Stimulated activated CD4-positive, alpha-beta T cell treated with anti-CD3 and anti-CD28 coated beads, TNF-alpha, amount 100 ng/mL, for 24 hours (primary cell): ENCODE measurements at places on chromosomes 5 and 9.

GRCh38 chr9:113349066-113349444, 286 bp upstream of the BSPRY start:
- no peak for DNase-seq

DNA sequence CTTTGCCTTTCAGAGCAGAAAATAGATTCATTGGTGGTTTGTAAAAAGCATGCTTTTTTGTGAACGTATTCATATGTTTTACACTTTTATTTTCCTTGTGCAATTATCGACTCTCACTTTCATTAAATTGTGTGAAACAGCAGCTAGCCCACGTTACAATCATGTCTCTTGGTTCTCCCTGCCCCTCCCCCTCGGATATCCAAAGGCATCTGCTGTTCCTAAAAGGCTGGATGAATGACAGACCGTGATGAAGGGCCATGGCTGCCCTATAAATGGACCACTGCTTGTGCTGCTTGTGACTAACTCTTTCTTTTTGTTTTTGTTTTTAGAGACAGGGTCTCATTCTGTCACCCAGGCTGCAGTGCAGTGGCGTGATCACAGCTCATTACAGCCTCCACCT, 17.0 kb upstream of the SEMA4D start:
- no peak for DNase-seq

- no peak for DNase-seq
Measured at GRCh38 chr9:29160763-29161353, 1587.6 kb upstream of the C9orf72 start.

DNA sequence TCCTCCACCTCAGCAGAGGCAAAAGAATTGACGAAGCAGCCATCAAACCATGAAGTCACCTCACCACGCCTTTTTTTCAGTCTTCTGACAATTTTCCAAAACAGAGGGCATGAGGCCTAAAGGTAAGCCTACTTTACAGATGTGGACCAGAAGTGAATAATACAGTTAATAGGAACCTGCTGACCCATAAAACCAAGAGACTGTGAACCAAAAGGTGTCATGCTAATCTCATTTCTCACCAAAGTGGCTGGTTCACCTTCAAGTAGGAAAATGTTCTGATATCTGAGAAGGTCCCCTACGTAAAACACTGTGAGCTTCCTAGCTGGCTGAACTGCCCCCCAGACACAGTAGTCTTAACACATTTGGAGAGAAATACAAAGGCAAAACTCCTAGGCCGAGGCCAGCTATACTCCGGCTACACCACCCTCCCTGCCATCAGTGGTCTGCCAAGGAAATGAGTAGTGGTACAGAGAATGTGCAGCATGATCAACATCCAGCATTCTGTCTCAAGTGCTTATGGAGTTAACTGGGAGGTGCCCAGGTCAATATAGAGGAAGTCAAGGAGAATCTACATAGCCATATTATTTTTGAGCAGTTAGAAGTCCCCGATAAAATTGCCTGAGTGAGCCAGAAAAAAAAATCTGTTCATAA, 19.3 kb upstream of the F2RL2 start:
- no peak for DNase-seq

DNA sequence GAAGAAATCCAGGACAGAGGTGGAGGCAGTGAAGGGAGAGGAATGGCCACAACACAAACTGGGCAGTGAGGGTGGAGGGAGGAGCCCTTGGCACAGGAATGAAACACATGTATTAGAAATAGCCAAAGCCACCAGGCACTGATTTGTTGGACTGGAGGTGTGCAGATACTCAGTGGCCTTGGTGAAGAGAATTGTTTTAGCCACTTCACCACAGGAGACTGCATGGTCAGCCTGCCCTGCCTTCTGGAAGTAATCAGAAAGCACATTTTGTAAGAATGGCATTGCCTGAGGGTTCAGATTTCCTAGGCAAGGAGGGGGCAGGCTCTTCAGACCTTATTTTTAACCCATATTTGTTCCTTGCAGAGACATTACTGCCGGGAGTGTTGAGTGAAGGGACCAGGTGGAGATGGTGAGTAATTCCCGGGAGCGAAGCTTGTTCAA, 2.2 kb downstream of the SGCD start:
- no peak for DNase-seq

- DNase-seq: no peak
Measured at GRCh38 chr5:94968507-94969095, 316.3 kb downstream of the MCTP1 start.

GRCh38 chr5:149671544-149671943, 58.6 kb upstream of the PPARGC1B start:
- DNase-seq: no peak

GRCh38 chr9:13163946-13164345, 115.5 kb downstream of the MPDZ start:
- no peak for DNase-seq

DNA sequence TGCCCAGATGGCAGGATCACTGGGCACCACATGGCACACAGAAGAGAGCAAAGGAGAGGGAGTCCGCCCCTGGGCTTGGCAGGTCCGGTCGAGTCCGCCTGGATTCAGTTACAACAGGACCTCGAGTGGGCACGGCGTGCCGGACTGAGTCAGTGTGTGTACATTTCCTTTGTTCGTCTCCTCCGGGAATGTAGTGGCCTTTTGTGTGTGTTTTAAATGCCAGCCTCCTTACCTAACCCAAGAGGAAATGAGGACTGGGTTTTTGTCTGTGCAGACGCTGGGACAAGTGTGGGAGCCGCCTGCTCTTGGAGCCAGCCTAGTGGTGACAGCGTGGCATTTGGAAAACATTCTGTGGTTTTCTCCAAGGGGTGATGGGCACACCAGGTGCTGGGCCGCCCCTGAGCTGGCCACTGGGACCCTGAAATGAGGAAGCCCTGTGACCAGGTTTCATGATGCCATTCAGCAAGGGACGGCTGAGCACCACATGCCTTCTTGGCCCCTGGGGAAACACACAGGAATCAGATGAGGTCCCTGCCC, 9.6 kb downstream of the NEK6 start:
- DNase-seq: no peak

GRCh38 chr9:14347406-14348122, 33.6 kb upstream of the NFIB start:
- DNase-seq: no peak

DNA sequence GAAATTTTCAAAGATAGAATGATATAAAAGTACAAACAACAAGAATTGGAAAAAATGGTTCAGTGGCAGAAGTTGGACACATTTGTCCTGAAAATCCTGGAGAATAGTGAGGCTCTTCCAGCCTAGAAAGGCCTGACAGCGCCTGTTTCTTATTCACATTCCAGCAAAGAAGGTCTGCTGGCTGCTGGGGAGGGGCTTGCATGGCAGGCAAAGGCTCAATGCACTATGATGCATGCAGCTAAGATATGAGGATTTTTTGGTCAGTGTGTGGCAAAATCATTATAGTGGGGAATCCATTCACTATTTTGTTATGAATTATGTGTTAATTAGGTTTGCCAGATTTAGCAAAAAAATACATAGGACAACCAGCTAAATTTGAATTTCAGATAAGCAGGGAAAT, 243.9 kb upstream of the SLC30A5 start:
- no peak for DNase-seq

DNA sequence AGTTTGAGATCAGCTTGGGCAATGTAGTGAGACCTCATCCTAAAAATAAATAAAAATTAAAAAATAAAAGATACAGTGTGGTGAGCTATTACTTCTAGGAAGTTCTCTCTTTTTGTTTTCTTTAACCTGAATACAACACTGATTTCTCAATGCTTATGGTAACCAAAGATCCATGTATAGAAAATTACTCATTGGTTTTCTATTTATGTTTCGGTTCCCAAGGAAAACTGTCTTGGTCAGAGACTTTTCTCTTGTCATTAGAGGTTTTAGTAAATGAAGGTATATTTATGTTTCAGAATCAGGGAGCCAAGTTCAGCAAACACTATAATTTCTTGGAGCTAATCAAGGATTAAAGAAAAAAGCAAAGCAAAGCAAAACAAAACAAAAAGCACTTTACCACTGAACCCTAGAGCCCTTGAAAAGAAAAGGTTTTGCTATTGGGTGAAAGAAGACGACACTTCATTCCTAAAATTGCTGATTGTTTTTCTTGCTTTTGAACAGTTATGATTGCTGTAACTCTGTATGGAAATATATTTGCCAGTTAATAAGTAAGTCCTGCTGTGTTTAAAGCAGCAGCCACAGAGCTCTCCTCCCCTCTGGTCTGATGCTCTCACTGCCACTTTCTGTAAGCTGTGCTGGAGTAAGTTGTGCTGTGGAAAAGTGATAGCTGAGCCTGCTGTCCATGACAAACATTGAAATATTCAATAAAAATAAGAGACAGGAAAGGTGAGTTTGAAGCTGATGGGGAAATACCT, 298.2 kb downstream of the CD180 start:
- no peak for DNase-seq

- DNase-seq: no peak
Measured at GRCh38 chr5:31702712-31703111, 63.8 kb downstream of the PDZD2 start.

DNA sequence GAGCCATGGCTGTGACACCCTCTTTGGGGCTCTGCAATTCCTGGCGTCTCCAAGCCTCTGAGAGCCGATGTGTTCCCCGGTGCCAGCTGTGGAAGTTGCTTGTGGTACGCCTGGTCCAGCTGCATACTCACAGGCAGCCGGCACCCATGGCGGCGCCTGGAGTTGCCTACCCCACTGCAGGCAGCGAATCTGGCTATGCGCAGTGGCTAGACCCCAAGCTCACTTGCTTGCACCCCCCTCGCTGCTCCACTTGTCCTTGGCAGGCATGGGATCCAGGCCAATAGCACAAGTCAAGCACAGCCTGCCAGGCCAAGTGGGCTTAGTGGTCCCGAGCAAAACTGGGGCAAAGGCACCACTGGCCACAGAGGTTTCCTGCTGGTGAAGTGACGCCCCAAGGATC, 24.7 kb upstream of the GABRA6 start:
- DNase-seq: no peak

DNA sequence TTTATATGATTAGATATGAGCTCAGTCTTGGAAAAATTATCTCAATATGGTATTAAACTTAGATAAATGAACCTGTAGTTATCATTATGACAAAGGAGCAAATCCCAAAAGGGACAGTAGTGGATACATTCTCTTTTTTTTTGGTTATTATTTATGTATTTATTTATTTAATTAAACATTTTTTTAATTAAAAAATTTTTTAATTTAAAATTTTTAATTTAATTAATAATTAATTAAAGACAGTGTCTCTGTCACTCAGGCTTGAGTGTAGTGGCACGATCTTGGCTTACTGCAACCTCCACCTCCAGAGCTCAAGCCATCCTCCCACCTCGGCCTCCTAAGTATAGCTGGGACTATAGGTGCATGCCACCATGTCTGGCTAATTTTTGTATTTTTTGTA, 15.6 kb downstream of the ANKHD1 start:
- DNase-seq: no peak

DNA sequence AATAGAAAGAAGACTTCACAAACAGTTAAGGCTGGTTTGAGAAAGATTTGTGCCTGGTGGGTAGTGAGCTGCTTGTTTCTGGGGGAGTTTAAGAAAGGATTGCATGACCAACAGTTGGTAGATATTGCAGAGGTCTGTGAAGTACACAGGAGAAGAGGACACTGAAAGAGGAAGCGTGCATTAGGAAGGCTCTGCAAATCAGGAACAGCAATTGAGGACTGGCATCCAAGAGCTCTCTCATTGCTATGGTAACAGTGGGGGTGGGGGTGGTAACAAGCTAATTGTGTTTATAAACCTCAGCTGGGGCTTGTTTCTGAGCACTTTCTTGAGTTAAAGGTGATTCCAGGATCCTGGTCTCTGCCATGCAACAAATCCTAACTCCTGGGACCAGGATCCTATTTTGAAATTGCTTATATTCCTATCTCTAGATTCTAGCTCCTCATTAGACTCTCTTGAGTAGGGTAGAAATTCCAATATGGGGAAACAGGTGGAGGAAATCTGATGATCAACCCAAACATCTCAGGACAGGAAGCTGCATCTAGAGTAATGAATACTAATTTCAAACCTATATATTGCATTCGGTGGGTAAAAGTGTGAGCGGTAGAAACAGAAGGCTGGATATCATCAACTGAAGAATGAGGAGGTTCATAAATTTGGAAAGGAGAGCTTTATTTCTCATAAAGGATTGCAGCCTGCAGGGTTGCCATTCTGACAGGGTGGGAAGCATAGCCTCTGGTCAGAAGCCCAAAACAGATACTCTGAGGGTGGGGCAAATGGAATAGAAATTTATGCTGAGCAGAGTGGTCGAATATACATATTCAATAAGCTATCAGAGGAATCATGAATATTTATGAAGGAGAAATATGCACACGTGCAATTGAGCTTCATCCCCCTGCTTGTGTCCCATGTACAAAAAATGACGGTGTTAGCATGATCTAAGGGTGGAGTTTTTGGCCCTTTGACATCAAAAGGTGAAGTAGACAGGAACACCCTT, 79.4 kb downstream of the PTTG1 start:
- no peak for DNase-seq

GRCh38 chr9:4297151-4297785, 2.6 kb downstream of the GLIS3 start:
- no peak for DNase-seq

DNA sequence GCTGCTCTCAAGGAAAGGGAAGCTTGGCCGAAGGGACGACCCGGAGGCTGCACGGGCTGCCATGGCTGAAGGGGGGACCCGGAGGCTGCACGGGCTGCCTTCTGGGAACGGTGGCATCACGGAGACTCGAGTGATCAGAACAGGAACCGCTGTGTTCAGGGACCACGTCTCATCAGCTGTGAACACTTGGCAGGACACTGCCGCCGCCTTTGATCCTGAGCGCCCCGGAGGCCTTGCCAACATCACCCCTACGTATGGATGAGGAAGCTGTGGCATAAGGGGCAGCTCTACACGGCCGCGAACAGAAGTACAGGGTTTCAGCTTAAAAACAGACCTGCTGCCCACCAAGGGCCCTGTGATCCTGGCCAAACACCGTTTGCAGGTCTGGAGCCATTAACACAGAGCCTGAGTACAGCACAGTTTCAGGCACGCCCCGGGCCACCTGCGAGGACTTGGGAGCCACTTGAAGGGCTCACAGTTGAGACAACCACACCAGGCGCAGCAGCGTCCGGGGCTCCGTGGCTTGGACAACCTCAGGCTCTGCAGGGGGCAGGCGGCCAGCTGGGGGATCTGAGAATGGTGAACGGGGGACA, 23.9 kb upstream of the TERT start:
- DNase-seq: no peak

DNA sequence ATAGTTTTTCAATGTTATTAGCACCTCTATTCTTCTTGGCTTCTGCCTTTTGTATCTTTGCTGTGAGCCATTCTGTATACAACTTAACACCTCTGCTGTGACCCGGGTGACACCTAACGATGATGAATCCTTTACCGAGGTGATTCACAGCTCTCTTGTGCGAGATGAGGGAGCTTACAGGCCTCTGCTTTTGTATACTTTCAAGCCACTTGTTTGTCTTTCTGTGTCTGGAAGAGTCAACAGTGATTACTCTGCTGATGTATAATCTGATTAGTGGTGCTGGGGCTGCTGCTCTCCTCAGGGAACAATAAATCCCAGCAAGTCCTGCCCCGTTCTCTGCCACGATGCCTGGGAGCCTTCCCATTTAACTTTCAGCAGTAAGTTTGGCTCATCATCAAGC, 442.9 kb upstream of the SGCD start:
- no peak for DNase-seq
